ENCODE measurements at places on chromosomes 2 and 18.
A peak's percentile ranks its signal among the peaks of the same experiment; 100 is the strongest.

GRCh38 chr18:10713409-10713808 lies 187.6 kb downstream of the NAPG start:
- no peak for DNase-seq

- DNase-seq, result no peak
Measured at GRCh38 chr2:205681401-205682238, 681 bp upstream of the NRP2 start.

- no peak for DNase-seq
Measured at GRCh38 chr2:235004329-235004903, 52.6 kb downstream of the SH3BP4 start.

- DNase-seq, result no peak
Measured at GRCh38 chr2:112290088-112290487, 14.7 kb downstream of the ZC3H6 start.

DNA sequence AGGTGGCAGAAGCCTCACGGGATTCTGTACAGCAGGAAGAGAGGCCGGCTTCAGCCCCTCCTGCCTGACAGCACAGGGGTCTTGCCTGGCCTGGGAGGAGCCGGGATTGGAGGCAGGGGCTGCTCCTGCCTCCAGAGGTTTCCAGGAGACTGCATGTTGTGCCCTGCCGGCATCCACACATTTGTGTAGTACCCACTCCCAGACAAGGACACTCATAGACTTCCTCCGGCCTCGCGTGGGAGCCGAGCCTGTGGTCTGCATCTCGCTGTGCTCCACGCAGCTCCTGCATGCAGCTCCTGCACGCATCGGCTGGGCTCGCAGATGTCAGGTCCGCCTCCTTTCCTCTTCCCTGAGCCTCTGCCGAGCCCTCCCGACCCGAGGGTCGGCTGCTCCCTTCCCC lies 34.7 kb downstream of the TPO start:
- DNase-seq, result no peak

GRCh38 chr2:231383416-231384108 lies 11.9 kb upstream of the B3GNT7 start:
- DNase-seq, result no peak

DNA sequence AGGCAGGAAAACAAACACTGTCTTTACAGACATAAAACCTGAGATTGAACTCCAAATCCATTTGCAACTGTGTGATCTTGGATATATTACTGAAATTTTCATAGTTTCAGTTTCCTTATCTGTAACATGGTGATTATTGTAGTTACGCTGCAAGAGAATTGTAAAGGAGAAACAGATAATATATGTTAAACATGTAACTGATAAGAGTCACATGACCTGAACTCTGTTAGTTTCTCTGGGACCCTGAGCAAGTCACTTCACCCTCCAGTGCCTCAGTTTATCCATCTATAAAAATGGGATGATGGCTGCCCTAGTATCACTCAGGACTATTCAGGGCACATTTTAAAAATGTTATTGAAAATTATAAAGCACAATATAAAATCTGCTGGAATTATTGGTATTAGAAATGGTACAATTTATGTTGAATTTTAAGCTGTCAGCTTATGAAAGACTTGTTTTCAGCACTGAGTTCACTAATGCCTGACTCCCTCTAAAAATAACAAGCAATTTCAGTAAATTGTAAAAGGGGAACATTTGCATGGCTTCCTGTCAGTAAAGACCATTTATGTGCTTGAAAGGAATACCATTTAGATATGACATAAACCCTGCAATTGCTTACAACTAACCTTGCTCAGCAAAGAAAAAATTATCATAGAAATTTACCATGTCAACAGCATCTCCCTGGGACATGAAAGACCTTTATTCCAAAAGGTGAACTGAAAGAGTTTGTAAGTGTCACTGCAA lies 393.5 kb downstream of the RAD51AP2 start:
- DNase-seq, result no peak

- no peak for DNase-seq
Measured at GRCh38 chr18:37965572-37965970, 400.0 kb upstream of the CELF4 start.

GRCh38 chr18:986051-986450 lies 81.4 kb downstream of the ADCYAP1 start:
- no peak for DNase-seq

GRCh38 chr2:2368476-2368875 lies 37.4 kb upstream of the MYT1L start:
- no peak for DNase-seq

- DNase-seq, result peak; percentile 15
Measured at GRCh38 chr2:113692698-113693428, 63.6 kb downstream of the SLC35F5 start.

Data from central memory CD4-positive, alpha-beta T cell (primary cell).